ENCODE measurements at places on chromosomes 2 and 18.

GRCh38 chr2:15808204-15808910 lies 132.0 kb upstream of the MYCN start:
- no peak for DNase-seq

- no peak for DNase-seq
Measured at GRCh38 chr2:26510344-26510973, 32.5 kb upstream of the OTOF start.

GRCh38 chr2:44886414-44886813 lies 55.1 kb upstream of the SIX3 start:
- DNase-seq, result no peak

DNA sequence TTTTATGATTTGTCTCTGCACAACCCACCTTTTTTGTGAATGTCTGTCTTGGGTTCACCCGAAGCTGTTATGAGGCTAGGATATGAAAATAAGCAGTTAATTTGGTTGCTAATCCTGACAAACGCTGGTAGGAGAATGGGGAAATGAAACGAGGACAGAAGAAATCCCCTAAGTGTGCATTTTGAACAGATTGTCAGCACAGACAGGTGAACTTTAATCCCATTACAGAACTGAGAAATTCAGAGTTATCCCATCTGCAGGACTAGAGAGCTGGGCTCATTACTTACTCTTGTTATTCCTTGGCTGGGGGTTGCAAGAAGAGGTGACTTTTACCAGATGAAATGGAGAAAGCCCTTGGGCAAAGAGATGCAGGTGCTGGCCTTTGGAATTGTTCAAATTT lies 123.3 kb upstream of the NYAP2 start:
- DNase-seq, result no peak

- peak; percentile 7 for DNase-seq
Measured at GRCh38 chr2:209613649-209614305, 157.9 kb upstream of the UNC80 start.

- DNase-seq, result no peak
Measured at GRCh38 chr2:201909348-201909747, 103.0 kb downstream of the CDK15 start.

DNA sequence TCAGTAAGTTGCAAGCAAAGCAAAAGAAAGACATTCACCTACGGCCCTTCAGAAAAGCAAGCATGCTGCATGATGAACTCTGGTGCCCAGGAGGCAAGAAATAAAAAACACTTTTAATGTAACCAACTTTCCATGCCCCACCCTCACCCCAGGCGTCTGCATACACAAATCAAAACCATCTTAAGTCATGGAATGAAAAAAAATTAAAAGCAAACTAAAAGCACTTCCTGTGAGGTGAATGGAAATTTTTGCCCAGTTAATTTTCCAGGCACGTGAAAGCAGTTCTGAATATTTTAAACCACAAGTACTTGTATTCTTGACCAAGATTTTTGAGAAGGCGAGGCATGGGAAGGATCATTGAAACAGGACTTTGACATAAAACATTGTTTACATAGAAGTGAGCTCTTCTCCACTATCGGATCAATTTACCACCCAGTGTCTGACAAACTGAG lies 2.5 kb upstream of the ICOS start:
- no peak for DNase-seq

DNA sequence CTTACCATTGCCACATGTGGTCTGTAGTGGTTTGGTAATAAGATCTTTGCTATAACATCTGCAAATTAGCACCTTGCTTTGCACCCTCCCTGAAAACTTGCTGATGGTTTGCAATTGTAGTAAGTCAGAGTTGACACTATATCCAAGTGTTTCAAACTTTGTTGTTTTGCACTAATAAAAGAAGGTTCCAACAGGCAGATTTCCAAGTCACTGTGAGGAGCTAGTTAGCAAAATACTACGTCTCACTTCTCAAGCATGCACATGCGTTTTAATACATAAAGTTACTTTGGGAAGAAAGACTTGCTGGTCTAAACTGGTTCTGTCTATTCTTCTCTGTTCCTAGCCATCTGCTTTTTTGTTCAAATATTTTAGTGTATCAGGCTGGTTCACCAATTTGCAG lies 103.7 kb upstream of the ZNF521 start:
- DNase-seq, result no peak

DNA sequence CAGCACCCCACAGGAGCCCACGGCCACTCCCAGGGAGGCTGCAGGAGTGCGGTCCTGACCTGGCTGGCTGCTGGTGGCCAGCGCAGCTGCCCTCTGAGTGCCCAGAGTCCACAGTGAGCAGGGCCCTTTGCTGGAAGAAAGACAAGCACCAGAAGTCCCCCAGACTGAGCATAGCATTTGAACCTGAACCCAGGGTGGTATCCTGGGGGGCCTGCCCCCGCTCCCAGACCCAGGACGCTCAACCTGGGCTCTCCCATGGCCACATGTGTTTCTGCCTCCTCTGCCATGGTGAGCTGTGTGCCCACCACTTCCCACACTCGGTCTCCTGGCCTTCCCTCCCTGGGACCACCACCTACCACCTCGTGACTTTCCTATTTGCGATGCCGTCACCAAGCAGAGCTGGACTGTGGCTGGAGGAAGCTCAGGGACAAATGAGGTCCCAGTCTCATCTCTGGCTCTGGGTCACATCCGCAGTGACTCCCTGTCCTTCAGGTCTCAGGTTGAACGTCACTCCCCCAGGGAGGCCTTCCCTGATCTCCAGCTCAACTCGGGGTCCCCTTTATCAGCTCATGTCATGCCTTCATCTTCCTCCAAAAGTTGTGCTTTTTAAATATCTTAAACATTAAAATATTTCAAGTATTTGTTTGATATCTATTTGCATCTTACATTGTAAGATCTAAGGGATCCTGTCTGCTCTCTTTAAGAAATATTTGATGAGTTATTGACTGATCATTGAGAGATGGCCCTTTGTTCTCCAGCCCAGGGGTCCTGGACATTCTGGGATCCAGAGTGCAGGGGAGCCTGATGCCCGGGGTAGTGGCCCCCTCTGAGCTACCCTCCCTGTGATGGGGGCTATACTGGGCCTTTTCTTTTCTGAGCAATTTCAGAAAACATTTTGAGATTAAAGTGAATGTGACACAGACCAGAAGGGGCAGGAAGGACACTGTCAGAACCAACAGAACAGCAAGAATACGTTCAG lies 16.4 kb upstream of the GPR55 start:
- DNase-seq, result no peak

GRCh38 chr2:71216501-71216900 lies 10.4 kb downstream of the PAIP2B start:
- DNase-seq, result no peak

DNA sequence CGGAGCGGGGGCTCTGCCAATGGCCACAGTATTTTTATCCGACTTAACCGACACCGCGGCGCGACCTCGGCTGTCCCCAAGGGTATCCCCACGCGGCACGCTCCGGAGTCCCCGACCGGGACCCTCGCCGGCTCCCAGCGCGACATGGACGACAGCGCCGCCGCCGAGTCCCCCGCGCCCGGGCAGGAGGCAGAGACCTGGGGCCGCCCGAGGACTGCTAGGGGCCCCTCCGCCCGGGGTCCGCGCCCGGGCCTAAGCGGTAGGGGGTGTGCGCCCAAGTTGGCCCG lies 468 bp downstream of the UXS1 start:
- DNase-seq, result no peak

GRCh38 chr2:200466425-200467418 lies 43.1 kb downstream of the KCTD18 start:
- no peak for DNase-seq

GRCh38 chr2:59896499-59897245 lies 656.8 kb downstream of the BCL11A start:
- DNase-seq, result peak; percentile 14

DNA sequence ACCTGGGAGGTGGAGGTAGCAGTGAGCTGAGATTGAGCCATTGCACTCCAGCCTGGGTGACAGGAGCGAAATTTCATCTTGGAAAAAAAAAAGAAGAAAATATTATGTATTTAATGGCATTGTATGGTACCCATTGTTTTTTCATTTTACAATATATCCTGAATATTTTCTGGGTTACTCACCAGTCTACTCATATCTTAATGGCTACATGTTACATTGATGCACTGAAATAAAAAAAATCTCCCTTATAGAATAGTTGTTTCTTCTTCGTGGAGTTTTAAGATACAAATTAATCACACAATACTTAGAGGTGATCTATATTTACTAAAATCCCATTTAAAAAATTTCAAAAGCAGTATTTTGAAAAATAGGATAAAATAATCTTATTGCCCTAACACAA lies 66.3 kb upstream of the XPO1 start:
- DNase-seq, result no peak

- peak; percentile 23 for DNase-seq
Measured at GRCh38 chr2:62293490-62294271, 97.8 kb downstream of the B3GNT2 start.

DNA sequence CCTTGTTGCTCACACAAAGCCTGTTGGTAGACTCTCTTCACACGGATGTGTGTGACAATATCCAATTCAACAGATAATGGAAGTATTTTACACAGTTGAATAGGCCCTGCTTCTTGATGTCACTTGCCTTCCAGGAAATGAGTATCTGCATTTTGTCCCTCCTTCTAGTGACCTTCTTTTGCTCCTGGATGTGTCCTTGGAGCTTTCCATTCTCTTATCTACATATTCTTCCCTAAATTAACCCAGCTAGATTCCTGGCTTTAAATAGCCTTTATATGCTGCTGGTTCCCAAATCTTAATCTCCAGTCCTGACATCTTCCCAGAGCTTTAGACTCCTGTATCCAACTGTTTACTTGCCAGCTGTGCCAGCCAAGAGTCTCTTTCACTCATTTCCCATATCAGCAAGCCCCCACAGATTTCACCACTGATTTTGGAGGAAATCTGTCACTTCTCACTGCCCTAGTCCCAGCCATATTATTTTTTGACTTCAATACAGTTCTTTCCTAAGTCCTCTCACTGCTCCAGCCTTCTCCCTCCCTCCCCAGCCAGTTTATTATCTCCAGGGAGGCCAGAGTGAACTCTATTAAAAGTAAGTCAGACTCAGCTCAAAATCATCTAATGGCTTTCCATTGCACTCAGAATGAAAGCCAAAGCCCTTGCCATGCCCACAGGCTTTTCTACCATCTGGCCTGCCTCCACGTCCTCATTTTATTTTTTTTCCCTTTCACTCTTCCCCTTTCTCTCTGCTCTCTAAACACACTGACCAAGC lies 170.0 kb downstream of the PDE11A start:
- no peak for DNase-seq

DNA sequence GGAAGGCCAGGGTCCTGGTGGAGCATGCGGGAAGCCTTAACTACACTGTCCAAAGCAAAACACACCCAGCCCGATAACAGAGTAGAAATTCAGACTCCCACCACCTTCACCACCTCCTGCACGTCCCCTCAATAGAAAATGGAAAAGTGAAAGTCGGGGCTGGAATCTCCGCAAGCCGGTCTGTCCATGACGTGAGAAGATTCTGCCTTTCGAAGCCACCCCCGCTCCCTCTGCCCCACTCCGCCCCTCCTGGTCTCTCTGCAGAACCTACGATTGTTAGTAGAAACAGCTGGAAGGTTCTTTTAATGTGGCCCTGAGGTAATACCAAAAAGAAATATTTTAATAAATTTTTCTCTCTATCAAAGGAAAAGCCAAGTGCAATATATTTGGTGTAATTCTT lies 116.4 kb downstream of the GBX2 start:
- no peak for DNase-seq

DNA sequence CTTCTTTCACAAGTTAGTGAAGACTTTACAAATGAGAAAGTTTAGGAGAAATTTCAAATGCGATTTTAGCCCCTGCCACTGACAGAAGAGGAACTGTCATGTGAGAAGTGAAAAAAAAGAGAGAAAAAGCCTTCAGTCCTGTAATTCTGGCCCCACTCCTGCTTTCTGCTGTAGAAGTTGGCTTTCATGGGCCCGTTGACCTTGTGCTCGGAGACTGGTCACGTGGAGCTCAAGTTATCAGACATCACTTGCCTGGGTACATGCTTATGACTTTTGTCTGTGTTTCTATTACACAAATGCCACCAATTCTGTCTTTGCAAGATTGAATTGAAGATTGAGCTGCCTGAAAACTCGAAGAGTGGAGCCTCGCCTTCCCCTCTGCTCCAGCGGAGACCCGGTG lies 749.9 kb downstream of the BCL11A start:
- no peak for DNase-seq

GRCh38 chr2:97812931-97813330 lies 99.6 kb downstream of the ZAP70 start:
- DNase-seq, result no peak

DNA sequence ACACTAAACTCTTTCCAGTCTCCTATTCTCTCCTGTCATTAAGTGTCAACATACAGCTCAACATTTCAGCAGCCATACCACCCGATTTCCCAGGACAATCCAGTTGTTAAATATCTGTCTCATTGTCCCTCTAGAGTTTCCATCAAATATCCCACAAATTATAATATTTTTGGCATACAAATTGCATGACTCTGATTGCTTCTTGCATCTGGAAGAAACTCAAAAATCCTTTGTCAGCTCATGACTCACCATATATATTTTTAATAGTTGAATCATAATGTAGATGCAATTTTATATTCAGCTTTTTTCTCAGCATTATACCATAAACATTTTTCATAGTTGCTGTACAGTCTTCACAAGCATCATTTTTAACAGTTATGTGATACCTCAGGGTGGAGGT lies 7.2 kb downstream of the SLC30A3 start:
- no peak for DNase-seq

GRCh38 chr2:156537141-156537540 lies 101.0 kb downstream of the GPD2 start:
- DNase-seq, result no peak

- DNase-seq, result no peak
Measured at GRCh38 chr2:214810671-214811070, 1.2 kb upstream of the BARD1 start.

- DNase-seq, result no peak
Measured at GRCh38 chr2:85917887-85918795, 29.4 kb upstream of the ST3GAL5 start.

DNA sequence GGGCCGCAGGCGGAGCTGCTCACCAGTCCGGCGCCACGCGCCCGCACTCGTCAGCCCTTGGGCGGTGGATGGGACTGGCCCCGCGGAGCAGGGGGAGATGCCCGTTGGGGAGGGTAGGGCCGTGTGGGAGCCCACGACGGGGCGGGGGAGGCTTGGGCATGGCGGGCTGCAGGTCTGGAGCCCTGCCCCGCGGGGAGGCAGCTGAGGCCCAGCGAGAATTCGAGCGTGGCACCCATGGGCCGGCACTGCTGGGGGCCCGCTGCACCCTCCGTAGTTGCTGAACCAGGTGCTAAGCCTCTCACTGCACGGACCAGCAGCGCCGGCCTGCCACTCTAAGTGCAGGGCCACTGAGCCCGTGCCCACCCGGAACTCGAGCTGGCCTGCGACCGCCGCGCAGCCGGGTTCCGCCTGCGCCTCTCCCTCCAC lies 182.4 kb upstream of the ERBB4 start:
- no peak for DNase-seq

- peak; percentile 58 for DNase-seq
Measured at GRCh38 chr18:58180738-58181353, 136.8 kb downstream of the NEDD4L start.

GRCh38 chr18:62982600-62983251 lies 267.4 kb downstream of the PHLPP1 start:
- DNase-seq, result peak; percentile 61

- DNase-seq, result peak; percentile 56
Measured at GRCh38 chr2:62304429-62305417, 108.8 kb downstream of the B3GNT2 start.

GRCh38 chr2:239790313-239790712 lies 234.8 kb downstream of the NDUFA10 start:
- DNase-seq, result no peak

- no peak for DNase-seq
Measured at GRCh38 chr2:227191367-227191766, 26.9 kb downstream of the COL4A3 start.
